Endodermal cell (in vitro differentiated cells): ENCODE measurements at places on chromosomes 2 and 18. TPM values are rescaled to one million over a fixed set of nuclear protein-coding genes. Genes with fewer than 3 reads are reported as not detected.

- no peak for DNase-seq
These were observed 678.0 kb upstream of the CDH2 start for GRCh38 chr18:28854964-28855363.

UGT1A9 gene
- not detected in 3 replicates for total RNA-seq

MARCHF7 gene
- total RNA-seq: 123 to 145 TPM (median 125 TPM) in 3 replicates

DNA sequence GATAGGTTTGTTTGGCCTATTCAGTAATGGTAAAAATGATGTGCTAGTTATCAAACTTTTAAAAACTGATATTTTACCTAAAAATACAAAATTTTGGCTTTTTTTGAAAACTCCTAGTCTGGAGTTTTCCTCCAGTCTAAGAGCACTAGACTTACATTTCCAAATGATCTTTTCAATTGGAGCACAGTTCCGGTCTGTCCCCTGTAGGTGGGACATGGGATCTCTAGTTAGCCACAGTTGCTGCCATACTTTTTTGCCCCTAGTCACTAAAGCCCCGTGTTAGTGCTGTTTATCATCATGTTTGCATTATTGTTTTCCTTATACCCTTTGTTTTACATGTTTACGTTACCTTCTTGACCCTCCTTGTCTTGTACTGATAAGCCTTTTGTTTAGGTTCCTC, 52.4 kb downstream of the RELCH start:
- DNase-seq: no peak
